ENCODE measurements at places on chromosomes 1 and 21.

DNA sequence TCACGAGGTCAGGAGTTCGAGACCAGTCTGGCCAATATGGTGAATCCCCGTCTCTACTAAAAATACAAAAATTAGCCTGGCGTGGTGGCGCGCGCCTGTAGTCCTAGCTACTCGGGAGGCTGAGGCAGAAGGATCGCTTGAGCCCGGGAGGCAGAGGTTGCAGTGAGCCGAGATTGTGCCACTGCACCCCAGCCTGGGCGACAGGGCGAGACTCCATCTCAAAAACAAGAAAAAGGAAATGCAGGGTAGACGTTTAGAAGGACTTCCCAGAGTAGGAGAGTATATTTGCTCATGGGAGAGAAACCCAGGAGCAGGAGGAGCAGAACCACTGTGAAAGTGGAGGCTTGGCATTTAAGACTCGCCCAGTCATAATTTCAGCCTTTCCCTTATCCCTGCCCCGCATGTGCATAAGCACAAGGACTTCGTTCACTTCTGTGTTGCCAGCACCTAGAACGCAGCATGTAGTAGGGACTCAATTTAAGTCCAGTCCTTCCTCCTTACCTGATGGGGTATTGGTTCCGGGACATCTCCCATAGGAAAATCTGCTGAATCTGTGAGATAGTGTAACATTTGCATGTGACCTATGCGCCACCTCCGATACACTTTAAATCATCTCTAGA is 5.2 kb upstream of the MEF2D start:
- DNase-seq, result no peak

- DNase-seq, result no peak
Observed at GRCh38 chr1:10815858-10816195, 19.4 kb upstream of the CASZ1 start.

GRCh38 chr1:5473268-5473667 is 519.0 kb downstream of the NPHP4 start:
- no peak for DNase-seq

GRCh38 chr1:67831850-67832513 is 1.3 kb downstream of the GNG12 start:
- no peak for DNase-seq

- no peak for DNase-seq
Observed at GRCh38 chr1:109105881-109106280, 8.0 kb upstream of the ELAPOR1 start.

- DNase-seq, result peak; percentile 3
Observed at GRCh38 chr1:18705811-18706210, 75.2 kb downstream of the PAX7 start.

GRCh38 chr1:209250861-209251636 is 332.5 kb upstream of the CAMK1G start:
- DNase-seq, result no peak

DNA sequence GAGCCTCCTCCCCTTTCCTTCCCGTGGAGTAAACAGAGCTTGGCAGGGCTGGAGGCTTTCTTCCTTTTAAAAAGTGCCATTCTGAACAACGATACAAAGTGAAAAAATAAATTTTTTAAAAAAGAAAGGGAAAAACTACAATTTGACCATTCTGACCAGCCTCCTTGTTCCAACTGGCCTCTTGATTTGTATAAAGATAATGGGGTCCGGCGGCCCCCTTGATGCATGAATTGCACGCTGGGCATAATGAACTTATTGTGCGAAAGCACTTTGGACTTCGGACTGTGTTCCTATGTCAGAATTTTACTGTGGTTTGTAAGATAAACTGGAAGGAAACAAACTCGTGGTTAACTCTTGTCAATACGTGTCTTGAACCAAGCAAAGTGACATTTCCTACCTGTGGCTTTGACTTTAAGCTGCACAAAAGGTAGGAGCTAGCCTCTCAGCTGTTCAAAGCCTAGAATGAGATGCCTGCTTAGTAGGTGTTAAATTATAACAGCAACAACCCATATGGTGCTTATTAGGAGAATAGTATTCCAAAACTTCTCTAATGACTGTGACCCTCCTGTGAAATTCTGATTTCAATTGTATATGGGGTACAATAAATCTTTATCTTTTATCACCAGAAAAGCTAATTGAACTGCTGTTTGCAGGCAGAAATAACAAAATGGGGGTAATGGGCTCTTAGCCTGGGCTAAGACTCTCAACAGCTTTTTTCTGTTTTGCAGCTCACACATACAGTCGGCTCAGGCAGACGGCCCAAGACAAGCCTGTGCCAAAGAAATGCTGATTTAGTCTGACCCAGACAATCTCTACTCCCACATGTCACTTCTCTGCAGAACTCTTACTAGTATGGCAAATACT is 9.3 kb downstream of the IRF2BP2 start:
- no peak for DNase-seq

- no peak for DNase-seq
Observed at GRCh38 chr1:46724991-46725735, 6.2 kb upstream of the EFCAB14 start.

- DNase-seq, result no peak
Observed at GRCh38 chr1:3277623-3278022, 176.8 kb upstream of the ARHGEF16 start.

- DNase-seq, result no peak
Observed at GRCh38 chr1:194273660-194274059, 1087.2 kb upstream of the B3GALT2 start.

DNA sequence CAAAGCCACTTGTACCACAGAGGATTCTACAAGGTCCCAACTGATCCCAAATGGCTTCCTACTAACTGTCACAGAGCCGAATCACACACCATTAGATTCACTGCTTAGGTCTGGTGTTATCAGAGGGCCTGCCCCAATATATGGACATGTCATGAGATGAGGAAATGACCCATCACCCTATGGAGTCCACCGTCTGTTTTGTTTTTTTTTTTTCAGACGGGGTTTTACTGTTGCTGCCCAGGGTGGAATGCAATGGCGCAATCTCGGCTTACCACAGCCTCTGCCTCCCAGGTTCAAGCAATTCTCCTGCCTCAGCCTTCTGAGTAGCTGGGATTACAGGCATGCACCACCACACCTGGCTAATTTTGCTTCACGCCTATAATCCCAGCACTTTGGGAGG is 83.8 kb upstream of the ETS2 start:
- no peak for DNase-seq

DNA sequence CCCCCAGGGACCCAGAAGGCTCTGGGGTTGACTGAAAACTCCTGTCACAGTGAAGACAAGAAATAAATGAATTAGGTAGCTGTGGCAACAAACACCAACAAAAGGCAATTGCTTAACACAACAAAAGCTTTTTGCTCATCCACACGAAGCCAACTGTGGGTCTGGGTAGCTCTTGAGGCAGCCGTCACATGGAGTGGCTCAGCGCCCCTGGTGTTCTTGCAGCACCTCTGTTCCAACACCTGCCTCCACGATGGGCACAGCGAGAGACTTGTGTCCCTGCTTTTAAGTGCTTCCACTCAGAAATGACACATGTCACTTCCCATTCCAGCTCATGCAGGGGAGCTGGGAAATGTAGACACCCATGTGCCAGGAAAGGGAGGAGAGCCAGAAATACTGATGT is 364.5 kb upstream of the DUSP10 start:
- DNase-seq, result no peak

- DNase-seq, result no peak
Observed at GRCh38 chr1:78687914-78688313, 38.3 kb downstream of the IFI44 start.

DNA sequence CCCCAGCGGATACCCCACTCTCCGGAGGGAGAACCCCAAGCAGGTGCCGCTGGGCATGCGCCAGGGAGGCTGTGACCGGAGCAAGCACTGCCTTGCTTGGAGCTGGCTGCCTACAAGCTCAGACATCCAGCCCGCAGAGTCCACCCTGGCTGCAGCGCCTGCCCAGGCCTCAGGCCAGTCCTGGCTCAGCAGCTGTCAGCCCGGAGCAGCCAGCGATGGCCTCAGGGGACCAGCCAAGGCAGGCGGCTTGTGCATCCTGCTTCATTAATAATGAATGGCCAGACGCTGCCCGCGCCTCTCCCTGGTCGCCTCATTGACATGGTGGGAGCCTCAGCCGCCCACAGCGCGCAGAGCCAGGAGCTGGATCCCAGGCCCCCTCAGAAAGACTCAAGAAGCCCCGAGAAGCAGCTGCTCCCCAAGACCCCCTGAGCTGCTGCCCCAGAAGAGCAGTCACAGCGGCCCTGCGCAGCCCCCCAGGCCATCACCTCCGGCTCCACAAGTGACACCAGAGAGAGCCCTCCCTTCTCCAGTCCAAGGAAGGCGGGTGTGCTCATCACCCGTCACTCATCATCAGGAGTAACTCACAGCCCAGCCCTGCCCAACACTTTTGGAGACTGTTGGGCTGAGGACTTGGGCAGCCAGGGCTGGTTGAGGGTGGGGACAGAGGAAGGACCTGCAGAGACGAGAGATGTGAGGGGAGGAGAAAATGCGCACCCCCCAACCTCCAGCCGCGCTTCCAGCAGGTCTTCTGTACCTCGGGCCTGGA is 19.6 kb downstream of the KCNAB2 start:
- DNase-seq, result no peak

DNA sequence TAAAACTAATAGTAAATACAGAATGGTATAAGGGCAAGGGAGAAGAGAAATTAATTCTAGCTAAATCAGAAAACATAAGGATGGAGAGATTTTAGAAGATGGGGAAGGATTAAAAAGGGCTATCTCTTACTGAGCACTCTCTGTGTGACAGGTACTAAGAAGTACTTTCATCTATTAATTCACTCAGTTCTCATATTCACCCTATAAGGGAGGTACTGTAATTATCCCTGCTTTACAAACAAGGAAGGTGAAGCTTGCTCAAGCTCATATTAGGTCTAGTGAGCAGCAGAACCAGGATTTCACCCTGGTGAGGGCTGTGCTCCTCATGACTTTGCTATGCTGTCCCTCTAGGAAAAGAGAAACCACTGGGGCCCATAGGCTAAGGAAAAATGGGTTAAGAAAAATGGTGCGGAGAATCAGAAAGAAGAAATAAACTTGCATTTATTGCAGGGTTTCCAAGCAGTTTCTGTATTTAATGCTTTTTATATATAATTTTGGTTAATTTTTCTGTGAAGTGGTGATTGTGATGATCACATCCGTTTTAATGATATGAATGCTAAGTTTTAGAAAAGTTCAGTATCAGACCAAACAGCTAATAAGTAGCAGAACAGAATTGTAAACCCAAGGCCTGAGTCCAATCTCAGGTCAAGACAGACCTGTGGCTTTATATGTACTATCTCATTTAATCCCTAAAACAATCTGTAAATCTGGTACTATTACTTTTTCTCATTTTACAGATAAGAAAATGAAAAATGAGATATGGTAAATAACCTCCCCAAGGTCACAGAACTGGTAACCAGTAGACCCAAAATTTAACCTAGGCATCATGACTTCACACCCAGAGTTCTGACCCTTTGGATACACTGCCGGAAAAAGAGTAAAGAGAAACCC is 1.7 kb downstream of the PCNX2 start:
- no peak for DNase-seq

DNA sequence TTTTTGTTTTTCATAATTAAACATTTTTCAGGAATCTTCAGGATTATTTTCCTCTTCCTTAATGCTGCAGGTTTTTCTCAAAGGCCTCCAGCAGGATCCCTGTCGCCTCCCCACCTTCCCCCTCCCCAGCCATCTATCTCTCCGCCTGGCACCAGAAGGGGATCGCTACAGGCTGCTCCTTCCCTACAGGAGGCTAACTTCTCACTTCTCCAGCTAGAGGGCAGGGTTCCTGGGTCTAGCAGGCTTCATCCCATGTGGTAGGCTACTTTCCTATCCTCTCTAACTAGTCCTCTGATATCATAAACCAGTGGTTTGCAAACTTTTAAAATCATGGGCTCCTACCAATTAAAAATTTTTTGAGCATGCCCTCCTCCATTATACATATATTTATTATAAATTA is 104.1 kb downstream of the KCNN3 start:
- no peak for DNase-seq

- no peak for DNase-seq
Observed at GRCh38 chr1:234109840-234110239, 205.4 kb downstream of the SLC35F3 start.

DNA sequence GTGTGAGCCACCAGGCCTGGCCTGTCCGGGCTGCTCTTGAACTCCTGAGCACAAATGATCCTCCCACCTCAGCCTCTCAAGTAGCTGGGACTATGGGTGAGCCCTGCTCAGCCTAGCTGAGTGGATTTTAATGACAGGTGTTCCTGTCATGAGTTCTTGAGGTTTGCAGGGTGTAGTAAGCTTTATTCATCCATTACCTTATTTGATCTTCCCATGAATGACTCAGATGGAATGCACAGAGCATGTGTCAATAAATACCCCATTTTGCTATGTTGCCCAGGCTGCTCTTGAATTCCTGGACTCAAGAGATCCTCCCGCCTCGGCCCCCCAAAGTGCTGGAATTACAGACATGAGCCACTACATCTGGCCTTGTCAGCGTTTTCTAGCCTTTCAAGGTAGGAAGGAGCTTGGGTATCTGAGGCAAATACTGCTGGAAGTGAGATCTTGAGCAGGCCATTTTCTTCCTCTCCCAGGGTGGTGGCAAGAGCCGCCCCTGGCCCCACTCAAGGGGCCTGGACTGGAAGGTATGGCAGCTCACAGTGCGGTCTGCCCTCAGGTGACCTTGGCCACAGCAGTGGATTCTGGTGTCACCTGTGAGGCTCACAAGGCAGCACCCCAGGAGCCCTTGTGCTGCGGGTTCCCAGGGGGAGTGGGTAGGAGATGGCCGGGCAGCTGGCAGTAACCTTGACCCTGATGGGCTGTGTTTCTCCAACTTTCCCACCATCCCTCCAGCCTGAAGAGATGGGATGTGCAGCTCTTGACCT is 20.0 kb downstream of the PIK3CD start:
- DNase-seq, result no peak

- DNase-seq, result no peak
Observed at GRCh38 chr1:202627841-202628565, 82.3 kb downstream of the SYT2 start.

DNA sequence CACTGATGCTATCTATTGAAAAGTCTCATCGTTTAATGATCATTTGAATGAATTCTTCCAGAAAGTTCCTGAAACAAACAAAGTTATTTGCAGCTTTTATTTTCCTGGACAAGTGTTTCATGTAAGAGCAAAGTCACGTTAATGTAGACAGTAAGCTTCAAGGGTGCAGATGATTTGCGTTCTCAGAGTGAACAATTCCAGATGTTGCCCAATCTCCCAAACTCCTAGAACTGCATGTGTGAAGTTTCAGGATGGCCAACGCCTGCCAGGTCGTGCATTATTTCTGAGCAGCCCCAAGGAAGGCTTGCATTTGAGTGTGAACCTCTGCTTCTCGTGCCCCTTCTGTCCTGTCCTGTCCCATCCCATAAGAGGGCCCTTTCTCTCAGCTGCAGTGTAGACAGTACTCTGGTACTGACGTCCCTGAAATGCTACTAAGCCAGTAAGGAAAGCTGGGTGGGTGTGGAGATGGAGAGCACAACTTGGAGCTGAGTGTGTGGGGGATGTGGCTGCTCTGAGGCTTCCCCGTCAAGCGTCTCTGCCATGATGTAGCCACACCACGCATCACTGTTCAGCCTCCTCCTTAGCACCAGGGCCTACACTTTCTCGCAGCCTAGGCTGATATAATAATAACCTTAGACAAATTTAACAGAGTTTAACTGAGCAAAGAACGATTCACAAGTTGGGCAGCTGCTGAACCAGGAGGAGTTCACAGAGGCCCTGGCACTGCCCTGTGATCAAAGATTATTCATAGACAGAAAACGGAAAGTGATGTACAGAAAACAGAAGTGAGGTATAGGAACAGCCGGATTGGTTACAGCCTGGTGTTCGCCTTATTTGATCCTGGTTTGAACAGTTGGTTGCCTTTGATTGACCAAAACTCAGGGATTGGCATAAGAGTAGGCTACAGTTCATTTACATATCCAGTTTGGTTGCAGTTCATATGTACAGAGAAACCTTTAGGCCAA is 50.4 kb downstream of the RHOU start:
- no peak for DNase-seq
